NCI-H1092 (cell line): ENCODE measurements at places on chromosomes 4 and X.

GRCh38 chrX:36445566-36445965 lies 526.0 kb downstream of the CFAP47 start:
- DNase-seq: no peak

DNA sequence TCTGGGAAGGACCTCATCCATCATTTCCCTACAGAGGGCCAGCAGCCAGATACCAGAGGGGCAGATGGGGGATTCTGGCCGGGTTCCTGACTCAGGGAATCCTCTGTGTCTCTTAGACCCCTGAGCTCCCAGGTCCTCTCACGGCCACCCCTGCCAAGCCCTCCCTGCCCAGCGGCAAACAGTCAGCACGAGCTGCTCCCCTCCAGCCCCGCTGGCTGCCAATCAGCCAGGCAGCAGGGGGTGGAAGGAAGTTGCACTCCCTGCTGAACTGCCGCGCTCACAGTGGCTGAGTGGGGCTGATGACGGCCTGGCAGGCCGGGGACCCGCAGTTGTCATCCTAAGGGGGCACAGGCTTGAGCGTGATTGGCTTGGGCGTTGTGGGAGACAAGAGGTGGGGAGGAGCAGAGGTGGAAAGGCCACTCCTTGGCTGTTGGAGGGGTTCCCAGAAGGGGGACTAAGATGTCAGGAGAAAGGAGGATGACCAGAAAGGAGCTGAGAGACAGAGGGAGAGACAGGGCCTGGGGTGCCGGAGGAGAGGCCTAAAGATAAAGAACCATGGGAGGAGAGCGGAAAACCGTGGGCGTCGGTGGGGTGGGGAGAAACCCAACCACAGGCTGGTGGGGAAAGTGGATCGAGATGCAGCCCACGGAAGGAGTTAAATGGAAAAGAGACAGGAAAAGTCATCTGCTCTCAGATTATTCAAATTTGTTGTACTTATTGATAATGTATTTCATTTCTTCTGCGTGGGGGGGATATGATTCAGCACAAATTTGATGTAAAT lies 4.4 kb upstream of the CCDC149 start:
- no peak for DNase-seq

- no peak for DNase-seq
These were observed 23.3 kb downstream of the TRIM2 start for GRCh38 chr4:153227469-153228075.

GRCh38 chrX:42495139-42495538 lies 282.8 kb downstream of the PPP1R2C start:
- DNase-seq: no peak

DNA sequence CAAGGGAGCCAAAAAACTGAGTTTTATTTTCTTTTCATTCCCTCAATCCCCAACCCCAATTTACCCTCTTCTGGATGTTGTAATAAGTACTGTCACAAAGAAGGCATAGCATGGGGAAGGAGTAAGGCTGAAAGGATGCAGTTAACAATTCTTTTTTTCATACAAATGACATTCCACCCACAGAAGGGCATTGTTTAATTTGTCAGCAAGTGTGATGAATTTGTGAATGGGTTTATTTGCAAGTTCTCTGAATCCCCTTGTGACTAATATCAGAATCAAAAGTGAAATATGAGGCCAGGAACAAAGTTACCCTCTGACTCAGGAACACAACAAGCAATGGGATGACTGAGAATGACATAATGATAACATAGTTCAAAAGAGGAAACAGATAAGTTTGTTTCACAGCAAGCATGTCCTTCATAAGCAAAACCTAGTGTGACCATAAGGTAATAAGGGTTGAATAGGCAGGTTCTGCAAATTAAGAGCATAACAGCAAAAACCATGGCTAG lies 2.1 kb downstream of the GEMIN8 start:
- no peak for DNase-seq

GRCh38 chr4:25888781-25889180 lies 25.2 kb upstream of the SMIM20 start:
- DNase-seq: no peak

DNA sequence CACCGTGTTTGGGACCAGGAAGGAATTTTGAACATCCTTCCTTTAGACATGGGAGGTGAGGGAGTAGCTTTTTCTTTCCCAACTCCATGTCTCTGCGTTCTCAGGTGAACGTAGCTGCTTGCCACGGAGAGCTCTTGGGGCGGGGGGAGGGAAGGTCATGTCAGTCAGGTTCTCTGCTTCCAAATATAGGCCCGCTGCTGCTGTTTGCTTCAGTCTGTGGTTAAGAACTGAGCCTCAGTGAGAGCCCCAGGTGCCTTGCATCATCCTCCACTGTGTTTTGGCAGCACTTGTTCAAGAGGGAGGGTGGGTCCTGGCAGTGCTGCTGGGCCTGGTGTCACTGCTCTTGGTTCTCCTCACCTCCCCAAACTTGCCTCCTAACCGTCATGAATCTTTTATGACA lies 46.5 kb downstream of the HADH start:
- DNase-seq: no peak

GRCh38 chr4:96483308-96484030 lies 643.6 kb downstream of the PDHA2 start:
- no peak for DNase-seq

DNA sequence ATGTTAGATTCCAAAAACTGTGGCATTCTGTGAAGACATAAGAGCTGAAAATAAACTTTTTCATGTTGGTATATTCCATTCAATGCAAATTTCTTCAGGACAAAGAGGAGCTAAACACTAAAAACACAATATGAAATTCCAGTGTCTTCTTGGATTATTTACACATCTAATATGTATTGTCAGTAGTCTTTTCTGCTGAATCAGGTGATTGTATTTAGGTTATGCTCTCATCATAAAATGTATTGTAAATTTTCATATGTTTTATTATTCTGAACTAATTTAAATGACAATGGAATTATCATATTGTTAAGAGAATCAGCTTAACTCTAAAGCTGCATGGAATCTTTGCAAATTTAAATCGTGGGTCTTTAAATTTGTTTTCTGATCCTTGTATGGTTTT lies 526.7 kb downstream of the PDHA2 start:
- DNase-seq: no peak

DNA sequence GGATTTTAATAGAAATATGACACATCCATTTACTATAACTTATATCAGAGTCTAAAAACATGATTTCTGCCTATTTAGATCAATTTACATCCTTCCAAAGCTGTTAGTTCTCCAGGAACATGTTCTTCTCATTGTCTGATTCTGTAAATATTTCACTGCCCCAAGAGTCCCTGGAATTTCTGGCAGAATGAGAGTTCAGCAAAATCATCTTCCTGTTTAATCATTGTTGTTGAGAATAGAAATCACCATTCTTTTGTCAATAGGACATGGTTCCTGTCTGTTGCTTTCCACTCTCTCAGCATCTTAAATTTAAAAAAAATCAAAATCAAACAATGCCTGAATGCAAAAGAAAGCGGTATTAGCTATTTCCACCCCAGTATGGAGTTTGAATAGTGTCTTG lies 172.8 kb upstream of the FRMPD4 start:
- DNase-seq: no peak
